ENCODE measurements at places on chromosomes 7 and 10.

GRCh38 chr10:89310056-89310893 lies 8.4 kb downstream of the IFIT2 start:
- DNase-seq, result no peak

GRCh38 chr10:123270806-123271205 lies 116.6 kb downstream of the BUB3 start:
- no peak for DNase-seq

- DNase-seq, result no peak
Measured at GRCh38 chr7:17622451-17622850, 317.8 kb downstream of the SNX13 start.

DNA sequence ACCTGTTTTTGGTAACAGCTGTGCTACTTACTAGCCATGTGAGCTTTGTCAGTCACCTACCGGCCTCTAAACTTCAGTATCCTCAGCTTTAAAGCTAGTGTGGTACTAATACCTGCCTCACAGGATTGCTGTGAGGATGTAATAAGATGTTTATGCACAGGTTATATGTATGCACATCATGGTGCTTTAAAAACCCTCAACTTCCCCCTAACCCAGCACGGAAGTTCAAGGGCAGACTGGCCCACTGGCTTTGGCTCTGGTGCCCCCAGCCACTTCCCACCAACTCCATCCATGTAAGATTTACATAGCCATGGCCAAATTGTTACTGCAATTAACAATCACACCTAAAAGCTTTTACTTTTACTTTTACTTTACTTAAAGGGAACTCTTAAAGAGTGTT lies 676.0 kb upstream of the GALNT17 start:
- DNase-seq, result no peak

DNA sequence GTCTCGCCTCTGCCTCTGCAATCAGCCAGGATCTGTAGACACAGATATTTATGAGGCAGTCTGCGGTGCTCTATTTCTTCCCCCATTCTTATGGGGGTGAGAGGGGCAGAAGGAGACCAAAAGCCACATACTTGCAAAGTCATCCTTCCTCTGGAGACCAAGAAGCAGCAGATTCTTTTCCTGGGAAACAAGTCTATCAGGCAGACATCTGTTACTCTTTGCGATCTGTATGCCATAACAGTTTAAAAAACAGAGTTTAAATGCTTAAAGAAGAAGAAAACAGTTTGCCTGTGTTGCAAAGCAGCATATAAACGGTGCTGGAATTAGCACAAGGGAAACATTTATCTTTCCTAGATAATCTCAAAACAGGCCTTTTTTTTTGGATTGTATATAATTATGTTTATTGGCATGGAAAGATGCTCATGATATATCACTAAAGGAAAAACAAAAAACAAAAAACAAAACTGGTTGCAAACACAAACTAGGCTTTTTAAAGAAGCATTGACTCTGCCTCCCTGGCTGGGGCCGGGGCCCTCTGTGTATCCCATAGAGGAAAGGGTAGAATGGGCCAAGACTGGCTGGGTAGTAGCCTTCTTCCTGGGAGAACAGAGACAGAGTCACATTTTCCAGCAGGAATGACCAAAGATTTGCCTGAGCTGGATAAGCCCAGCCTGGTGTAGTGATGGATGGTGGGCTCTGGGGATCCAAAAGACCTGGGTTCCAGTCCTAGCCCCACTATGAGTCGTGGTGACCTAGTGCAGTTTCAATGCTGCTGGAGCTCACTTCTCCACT lies 50.4 kb downstream of the RGS10 start:
- no peak for DNase-seq

- DNase-seq, result peak; percentile 56
Measured at GRCh38 chr10:80459047-80459865, 5.1 kb downstream of the TSPAN14 start.

DNA sequence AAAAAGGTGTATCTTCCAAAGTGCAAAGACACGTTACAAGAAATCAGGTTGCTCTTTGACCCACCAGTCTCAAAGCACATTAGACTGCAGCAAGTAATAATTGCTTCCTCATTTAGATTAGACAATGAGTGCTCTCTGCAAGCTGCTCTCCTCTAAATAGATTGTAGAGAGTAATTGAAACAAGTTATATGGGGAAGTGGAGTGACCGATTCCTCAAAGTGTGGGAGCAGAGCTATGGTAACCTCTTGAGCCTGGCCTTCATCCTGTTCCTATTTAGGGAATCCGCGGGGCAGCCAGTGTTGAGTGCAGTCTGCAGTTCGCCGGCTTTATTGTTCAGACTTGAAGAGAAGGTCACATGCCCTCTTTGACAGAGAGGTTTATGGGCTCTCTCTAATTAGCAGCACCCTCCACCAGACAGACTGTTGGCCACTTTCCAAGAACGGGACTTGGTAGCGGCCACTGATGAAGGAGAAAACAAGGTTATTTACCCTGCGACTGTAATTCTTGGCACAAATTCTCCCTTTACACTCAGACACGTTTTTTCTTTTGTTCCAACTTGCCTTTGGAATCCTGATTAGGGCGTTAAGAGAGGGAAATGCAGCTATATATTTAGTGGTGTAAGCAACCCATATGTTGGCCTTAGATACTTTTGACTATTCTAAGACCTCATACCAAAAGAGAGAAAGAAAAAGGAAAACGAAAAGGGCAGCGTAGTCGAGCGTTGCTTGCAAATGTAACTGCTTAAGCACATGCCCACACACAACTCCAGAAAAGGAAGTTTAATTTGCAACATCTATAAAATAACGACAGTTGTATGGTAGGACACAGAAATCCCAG lies 107.5 kb downstream of the REEP3 start:
- no peak for DNase-seq

GRCh38 chr7:47153058-47153457 lies 428.9 kb downstream of the TNS3 start:
- no peak for DNase-seq

DNA sequence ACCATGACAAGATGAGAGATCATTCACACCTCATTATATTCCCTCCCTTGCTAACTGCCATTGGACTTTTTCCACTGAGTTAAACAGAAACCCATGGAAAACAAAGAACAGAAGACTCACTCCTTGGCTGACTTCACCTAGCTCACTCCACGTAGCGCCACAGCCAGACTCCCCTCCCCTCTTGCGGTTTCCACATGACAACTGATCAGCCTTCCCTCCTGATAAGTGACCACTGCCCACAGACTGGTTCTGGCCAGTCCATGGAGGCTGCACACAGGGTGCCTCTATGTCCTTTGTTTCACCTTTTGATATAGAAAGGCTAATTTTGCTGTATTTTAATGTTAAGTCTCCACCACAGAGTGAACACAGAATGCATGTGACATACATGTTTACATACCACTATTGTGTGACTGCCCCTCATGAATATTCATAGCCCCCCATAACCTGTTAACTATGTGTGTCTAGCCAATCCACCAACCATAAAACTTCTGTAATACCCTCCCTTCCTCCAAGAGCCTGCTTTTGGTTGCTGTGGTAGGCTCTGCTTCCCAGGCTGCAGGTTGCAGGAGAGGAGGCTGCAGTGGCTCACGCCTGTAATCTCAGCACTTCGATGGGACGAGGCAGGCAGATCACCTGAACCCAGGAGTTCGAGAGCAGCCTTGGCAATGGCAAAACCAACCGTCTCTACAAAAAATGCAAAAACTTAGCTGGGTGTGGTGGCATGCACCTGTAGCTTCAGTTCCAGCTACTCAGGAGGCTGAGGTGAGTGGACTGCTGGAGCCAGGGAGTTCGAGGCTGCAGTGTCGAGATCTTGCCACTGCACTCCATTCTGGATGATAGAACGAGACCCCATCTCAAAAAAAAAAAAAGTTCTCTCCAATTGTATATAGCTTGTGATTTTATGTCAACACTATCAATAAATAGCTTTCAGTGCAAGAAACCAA lies 10.0 kb upstream of the IFIT5 start:
- DNase-seq, result no peak

- no peak for DNase-seq
Measured at GRCh38 chr10:108469940-108470339, 1305.4 kb upstream of the SORCS1 start.

GRCh38 chr10:3828404-3829155 lies 43.6 kb upstream of the KLF6 start:
- DNase-seq, result peak; percentile 35

DNA sequence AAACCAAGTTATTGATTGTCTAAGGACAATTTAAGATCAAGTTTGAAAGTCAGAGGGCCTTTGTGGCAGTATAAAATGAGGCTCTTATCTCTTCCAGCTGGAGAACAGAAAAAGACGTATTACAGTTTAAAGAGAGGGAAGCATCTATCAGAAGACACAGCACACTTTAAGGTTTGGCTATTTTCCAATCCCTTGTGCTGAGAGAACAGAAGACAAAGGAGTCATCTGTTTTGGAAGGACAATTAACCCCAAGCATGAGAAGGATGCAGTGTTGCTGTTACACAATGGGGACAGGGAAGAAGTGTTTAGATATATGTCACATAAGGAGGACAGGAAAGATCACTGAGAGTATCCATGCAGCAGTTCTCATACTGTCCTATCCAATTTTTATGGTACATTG lies 1224.2 kb upstream of the SORCS1 start:
- DNase-seq, result no peak

- DNase-seq, result no peak
Measured at GRCh38 chr10:131638049-131638879, 262.5 kb upstream of the PPP2R2D start.

DNA sequence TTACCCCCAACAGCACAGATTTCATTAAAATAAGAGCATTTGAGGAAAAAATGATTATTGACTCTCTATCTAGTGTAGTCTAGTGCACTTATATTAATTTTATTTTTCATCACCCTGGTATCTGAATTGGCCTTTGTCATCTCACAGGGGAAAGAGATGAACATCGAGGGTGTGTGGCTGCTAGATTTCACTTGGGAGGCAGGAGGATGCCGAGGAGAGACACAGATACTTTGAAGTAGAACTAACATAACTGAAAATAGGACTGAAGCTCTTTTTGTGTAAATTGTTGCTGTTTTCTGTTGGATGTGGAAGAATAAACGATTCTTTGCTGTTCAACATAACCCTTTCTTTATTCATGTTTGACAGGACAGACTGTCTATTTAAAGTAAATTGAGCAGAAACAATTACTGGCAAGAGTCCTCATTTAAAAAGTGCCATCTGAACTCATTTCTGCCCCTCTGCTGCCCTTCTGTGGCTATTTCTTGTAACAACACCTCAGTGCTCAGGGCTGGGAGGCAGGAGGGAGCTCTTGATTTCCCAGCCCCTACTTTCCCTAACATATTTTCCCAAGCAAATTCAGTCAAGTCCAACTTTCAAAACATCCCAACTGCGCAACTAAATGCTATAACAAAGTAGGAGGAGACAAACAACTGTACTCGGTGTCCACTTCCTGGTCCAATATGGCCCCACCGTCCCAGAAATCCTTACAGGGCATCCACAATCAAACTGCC lies 15.6 kb downstream of the LYZL1 start:
- DNase-seq, result no peak

- DNase-seq, result no peak
Measured at GRCh38 chr7:135716677-135717238, 11.2 kb downstream of the SLC13A4 start.

DNA sequence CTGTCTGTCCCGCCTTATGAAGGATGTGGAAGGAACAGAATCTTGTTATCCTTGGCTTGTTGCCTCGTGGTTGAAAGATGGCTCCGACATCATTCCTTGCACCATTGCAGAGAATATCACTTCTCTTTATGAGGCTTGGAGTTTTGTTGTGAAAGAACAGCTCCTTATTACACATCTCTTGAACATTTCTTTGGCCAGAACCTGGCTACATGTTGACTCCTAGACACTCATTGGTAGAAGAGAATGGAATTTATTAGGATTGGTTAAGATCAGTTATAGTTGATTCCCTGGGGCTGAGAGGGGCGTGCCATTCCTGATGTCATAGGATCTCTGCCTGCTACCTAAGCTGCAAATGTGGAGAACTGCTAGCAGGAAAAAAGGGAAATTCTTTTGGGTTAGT lies 180.5 kb upstream of the CTBP2 start:
- DNase-seq, result no peak

- no peak for DNase-seq
Measured at GRCh38 chr10:109647627-109648026, 275.7 kb downstream of the XPNPEP1 start.

DNA sequence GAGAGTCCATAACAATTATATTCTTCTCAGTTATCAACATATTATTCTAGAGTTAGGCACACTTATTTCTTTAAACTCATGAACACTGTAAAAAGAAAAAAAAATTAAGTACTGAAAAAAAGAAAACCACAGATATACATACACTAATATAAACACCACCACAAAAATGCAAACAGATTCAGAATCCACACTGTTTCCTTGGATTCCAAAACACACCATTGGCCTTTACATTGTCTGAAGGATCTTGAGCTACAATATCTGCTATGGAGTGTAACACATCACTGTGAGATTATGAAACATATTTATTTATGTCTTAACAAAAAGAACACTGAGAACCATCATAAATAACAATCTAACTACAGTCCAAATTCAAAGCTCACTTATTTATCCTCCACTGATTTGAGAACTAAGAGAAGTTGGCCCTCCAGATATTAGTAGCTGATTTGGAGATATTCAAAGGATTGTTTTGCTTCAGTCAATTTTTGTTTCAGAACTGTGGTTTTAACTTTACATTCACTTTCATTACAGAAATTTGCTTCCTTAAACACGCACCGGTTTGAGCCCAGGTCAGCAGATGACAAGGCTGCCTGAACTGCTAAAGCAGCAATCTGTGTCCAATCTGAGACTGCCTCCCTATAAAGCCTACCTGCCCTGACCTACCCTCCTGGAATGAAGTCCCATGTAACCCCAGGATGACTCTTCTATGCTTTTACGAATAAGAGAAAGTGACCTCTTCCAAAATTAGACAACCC lies 47.0 kb upstream of the CDK1 start:
- DNase-seq, result peak; percentile 9

DNA sequence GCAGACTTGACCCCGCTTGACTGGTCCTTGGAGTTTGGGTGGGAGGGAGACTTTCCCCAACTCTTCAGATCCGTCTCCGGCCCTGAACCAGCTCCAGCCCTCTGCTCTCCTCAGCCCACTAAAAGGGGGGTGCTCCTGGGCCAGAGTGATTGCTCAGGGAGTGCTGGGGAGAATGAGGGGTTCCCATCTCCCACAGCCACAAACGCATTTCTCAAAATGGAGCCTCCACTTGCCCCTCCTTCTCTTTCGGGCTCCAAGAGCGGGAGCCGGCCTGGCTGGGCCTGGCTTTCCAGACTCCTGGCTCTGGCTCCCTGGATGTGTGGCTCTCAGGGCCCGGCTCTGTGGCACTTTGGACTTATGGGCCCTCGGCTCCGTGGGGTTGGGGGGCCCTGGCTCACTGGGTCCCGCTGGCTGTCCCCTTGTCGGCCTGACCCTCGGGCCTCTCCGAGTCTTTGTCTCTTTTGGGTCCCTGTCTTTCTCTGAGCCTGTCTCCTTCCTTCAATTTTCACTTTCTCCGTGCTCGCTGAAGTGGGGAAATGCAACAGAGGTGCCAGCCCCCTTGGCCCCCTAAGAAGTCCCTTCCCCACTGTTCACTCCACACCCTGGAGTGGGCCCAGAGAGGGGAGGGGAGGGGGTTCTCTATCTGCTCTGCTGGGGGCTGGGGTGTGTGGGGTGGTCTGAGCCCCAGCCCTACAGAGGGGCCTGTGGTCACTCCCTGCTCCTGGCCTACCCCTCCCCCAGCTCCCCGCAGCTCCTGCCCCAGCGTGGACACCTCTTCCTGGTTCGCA lies 713 bp downstream of the LZTS2 start:
- DNase-seq, result no peak

GRCh38 chr7:48158404-48158803 lies 12.9 kb upstream of the ABCA13 start:
- no peak for DNase-seq

Measured in activated T-helper 9 cell treated with anti-CD3 and anti-CD28 coated beads, Interleukin-2, amount 50 U/mL, for 16 hours (primary cell).